Activated T-helper 1 cell treated with Interleukin-2 at 50 U/mL for 16 hours (primary cell): ENCODE measurements at places on chromosomes 7 and 10.

DNA sequence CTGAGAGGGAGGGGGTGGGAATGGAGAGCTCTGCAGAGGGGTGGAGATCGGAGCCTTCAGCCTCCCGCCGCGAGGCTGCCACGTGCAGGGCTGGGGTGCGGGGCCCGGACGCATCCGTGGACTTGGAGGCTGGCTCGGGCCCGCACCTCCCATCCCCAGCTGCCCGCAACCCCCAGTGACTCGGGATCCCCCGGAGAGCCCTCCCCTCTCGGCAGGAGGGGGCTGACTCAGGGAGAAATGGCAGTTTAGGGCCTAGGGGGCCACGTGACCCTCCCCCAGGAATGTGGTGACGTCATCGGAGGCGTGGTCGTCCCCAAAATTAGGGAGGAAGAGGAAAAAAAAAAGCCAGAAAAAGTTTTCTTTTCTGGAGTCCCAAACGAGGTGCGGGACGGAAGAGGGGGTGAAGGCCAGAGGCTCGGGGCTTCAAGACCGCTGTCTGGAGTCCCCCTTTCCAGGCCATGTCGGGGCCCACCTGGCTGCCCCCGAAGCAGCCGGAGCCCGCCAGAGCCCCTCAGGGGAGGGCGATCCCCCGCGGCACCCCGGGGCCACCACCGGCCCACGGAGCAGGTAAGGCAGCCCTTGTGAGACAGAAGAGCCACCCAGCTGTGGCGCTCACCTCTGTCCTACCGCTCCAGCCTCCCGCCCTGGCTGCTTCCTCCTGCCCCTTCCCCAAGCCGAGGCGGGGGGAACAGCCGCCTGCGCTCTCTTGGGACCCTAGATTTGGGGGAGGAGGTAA, at the start of gene TRIP6:
TRIP6 (plus strand) TSS at position 348 of the 736 bp plus-strand sequence; CDS start at position 459, 111 bp downstream.
- peak; percentile 18 for DNase-seq

DNA sequence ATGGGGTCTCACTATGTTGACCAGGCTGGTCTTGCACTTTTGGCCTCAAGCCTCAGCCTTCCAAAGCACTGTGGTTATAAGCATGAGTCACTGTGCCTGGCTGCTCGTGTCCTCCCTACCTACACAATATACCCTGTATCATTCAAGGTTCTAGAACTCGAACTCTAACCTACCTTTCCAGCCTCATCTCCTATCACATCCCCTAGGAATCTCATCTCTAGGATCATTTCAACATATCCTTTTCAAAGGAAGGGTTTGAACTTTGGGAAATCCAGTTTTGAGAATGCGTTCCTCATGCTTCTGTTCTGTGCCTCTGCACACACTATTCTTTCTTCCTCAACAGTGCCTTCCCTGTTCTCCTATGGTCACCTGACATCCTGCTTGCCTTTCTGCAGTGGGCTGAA, 87.8 kb upstream of the RHEB start:
- DNase-seq = no peak

DNA sequence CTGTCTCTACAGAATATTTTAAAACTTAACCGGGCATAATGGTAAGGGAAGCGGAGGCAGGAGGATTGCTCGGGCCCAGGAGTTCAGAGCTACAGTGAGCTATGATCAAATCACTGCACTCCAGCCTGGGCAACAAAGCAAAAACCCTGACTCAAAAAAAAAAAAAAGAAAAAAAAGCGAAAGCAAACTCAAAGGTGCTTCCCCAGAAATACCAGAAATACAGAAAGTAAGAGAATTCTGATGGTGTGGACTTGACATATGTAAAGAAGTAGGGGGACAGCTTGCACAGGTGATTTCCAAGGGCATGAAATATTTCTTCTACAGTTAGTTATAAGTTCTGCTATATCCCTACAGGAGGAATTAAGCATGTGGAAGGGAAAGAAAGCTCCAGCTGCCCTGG, 69.7 kb upstream of the APBB1IP start:
- DNase-seq = no peak

DNA sequence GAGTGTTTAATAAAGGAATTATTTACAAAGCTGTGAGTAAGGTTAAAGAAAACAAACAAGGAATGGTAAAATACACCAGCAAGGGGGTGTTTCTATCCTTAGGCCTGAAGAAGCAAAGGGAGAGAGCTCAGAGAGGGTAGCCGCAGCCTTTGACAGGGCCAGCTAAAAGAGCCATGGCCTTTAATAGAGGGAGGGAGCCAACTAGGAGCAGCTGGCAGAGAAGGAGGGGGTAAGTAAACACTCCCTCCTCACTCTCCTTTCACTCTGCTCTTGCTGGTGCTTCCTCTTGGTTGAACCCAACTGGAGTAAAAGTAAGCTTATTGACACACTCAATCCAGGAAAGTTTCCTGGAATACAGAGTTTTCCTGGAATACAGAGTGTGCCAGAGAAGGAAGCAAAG, 87.5 kb downstream of the CH25H start:
- no peak for DNase-seq

DNA sequence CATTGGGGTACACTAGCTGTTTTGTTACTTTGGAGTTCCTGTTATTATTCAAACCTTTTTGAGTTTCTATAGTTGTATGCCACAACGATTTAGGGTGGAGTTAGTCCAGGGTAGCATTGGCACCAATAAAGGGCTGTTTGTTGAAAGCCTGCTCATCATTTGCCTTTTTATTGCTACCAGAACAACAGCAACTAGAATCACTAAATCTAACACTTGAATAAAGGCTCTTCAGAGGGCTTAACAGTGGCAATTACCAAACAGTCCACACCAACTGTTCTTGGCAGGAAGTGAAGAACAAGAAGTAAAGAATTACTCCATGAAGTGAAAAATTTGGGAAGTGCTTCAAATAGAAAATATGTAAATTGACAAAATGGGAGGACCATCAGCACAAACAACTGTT, 621.4 kb downstream of the PHTF2 start:
- no peak for DNase-seq

DNA sequence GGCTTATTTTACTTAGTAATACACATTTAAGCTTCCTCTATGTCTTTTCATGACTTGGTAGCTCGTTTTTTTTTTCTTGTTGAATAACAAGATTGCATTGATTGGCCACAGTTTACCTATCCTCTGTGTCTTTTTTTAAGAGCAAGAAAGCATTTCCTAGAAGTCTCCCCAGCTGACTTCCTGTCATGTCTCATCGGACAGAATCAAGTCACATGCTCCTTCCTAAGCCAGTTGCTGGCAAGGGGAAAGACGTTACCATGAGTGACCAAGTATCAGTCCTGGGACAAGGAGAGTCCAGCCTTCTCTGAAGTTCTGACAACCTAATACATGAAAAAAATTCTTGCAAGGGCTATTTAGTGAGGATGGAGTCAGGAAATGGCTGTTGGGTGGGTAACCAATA, 24.9 kb upstream of the SFRP5 start:
- DNase-seq = no peak

GRCh38 chr7:128029405-128029995, 1.7 kb downstream of the LRRC4 start:
- DNase-seq = no peak

GRCh38 chr10:132644527-132645246, 107.1 kb downstream of the INPP5A start:
- DNase-seq = no peak

- DNase-seq = peak; percentile 33
Measured at GRCh38 chr10:103692952-103693811, 162.2 kb downstream of the SH3PXD2A start.

- DNase-seq = no peak
Measured at GRCh38 chr7:26667514-26668133, 196.8 kb downstream of the SKAP2 start.

DNA sequence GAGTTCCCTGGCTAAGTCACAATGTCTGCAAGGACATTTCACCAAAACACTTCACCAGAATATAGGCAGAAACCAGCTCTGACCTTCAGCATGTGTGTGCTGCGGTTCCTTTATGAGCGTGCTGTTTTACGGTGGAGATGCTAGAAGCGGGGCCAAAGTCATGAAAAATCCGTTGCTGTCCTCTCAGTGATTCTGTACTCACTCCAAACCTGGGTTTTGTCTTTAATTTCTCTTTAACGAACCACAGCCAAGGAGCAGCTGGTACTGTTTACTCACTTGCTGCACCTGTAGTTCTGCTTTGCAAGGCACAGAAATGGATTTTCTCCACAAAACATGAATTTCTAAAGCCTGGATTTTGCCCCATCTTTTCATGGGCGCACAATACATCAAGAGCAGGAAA, 639.9 kb downstream of the PHTF2 start:
- no peak for DNase-seq

GRCh38 chr7:31126976-31127375, 74.9 kb downstream of the ADCYAP1R1 start:
- DNase-seq = no peak

GRCh38 chr10:6609625-6610024, 29.5 kb upstream of the PRKCQ start:
- no peak for DNase-seq

GRCh38 chr7:96361116-96361857, 39.4 kb upstream of the SLC25A13 start:
- DNase-seq = no peak

- no peak for DNase-seq
Measured at GRCh38 chr7:158161194-158161593, 426.4 kb downstream of the PTPRN2 start.

GRCh38 chr10:86353506-86354485, 12.8 kb downstream of the GRID1 start:
- DNase-seq = no peak

GRCh38 chr7:12610899-12611298, 40.4 kb downstream of the SCIN start:
- DNase-seq = no peak

DNA sequence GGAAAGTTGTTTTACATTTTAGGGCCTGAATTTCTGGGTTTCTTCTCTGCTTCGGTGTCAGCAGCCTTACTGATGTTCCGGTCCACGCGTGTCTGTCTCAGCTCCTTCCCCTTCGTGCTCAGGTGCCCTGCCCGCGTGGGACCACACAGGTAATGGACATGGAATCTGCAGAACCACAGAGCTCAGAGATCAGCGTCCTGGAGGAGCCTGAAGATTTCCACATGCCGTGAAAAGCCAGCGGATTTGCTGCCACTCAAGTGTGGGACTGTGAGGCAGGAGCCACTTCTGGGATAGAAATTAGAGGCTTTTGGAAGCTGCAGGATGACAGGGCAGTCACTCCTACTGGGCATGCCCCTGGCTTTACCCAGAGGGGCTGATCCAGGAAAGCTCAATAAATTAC, 666.1 kb upstream of the FOXK1 start:
- DNase-seq = no peak

- no peak for DNase-seq
Measured at GRCh38 chr7:85023066-85023712, 163.7 kb downstream of the SEMA3D start.
